ENCODE measurements at places on chromosomes 6 and 20. TPM values are rescaled to one million over a fixed set of nuclear protein-coding genes. Genes with fewer than 3 reads are reported as not detected.

The VAPB gene
- 38.3 TPM for total RNA-seq

The MRPS18B gene
- 84.4 TPM for total RNA-seq

The NKX2-2 gene
- total RNA-seq: 3.5 TPM

The RPS6KA2 gene
- total RNA-seq: 32.3 TPM

The UTRN gene
- total RNA-seq: 78.2 TPM
